ENCODE measurements at places on chromosomes 2 and 18. TPM values are rescaled to one million over a fixed set of nuclear protein-coding genes. Genes with fewer than 3 reads are reported as not detected.

DNA sequence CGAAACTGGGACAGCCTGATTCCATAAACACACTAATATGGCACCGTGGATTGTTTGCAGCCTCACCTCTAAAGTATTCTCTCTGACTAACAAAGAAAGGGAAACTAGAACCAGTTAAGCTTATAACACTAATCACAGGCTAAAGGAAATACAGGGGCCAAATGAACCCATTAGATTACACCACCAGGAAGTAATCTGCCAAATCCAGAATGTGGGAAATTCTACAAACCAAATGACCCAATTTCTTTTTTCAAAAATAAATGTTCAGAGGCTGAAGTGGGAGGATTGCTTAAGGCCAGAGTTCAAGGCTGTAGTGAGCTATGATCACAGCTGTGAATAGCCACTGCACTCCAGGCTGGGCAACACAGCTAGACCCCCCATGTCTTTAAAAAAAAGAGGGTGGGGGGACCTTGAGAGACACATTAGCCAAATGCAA lies 1.5 kb upstream of the MPPE1 start:
- DNase-seq = no peak
- peaks cover 26% of the 10 kb centered on the region for H3K36me3 ChIP-seq
- peaks cover 13% of the 10 kb centered on the region for H3K4me1 ChIP-seq
- no peaks in the 10 kb centered on the region for H3K27me3 ChIP-seq

DNA sequence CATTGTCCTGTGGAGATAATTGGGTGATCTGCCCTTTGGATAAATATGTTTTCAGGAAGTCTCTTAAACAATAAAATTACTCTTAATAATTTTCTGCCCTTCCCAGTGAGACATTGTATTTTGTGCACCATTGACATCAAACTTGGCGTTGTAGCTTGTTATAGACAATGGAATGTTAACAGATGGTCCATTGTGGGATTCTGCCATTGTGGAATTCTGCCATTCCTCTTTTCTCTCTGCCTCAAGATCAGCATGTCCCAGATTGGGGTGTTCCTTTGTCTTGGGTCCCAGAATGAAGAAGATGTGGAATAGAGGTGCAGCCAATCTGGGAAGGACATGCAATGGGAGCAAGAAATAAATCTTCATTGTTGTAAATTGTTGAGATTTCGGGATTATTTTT lies 15.1 kb upstream of the LDAH start:
- no peak overlapping the region for H3K27ac ChIP-seq
- no peak for DNase-seq
- H3K4me1 ChIP-seq = no peaks in the 10 kb centered on the region
- H3K36me3 ChIP-seq = no peaks in the 10 kb centered on the region
- peaks cover 82% of the 10 kb centered on the region for H3K27me3 ChIP-seq
- no peak overlapping the region for H3K4me3 ChIP-seq

DNA sequence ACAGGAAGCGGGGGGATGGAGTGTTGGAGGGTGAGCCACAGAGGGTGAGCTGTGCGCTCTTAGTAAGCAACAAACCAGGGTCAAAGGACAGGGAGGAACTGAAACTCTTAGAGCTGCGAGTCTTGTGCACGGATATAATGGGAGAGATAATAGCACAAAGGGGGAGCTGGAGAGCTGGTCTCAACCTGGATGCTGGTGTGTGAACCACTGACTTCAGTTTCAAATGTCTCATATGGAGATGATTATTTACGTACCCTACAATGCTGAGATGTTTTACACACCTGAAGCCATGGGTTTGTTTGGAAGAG lies 35.9 kb downstream of the PTGR3 start:
- no peak for DNase-seq
- no peaks in the 10 kb centered on the region for H3K36me3 ChIP-seq
- no peak overlapping the region for H3K4me3 ChIP-seq
- no peak overlapping the region for H3K27ac ChIP-seq
- H3K27me3 ChIP-seq = peaks cover 21% of the 10 kb centered on the region

DNA sequence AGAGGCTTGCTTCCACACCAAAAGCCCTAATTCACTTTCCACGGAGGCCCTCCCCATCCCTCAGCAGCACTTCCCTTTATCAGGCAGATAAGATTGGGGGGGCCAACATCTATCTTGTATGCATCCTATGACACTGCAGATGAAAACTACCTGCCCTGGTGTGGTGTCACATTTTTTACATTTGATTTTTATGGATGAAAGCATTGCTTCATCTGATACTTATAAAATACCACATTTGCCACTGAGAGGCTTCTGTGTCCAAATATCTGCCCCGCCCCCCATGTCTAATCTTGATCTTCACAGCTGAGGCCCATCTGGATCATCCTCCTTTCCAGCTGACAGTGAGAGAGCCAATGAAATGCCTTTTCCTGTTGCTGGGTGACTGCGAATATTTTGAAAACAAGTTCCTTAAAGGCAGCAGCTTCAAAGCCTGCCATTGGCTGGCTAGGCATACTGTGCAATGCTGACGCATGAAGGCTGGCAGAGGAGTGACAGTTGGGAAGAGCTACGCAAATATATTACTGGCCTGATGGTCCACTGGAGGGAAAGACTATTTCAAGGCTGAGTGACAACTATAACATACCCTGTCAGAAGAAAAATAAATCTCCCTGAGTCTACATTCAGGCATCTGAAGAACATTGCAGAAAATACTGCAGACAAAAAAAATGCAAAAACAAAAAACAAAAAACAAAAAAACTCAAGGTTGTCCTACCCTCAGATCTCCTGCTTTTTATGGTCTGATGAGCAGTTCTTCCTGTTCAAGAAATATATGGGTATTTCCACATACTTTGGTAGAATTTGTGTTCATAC lies 318.7 kb downstream of the PDE11A start:
- no peak overlapping the region for H3K4me3 ChIP-seq
- no peak overlapping the region for H3K27ac ChIP-seq
- H3K36me3 ChIP-seq = no peaks in the 10 kb centered on the region
- H3K27me3 ChIP-seq = no peaks in the 10 kb centered on the region
- H3K4me1 ChIP-seq = peaks cover 7% of the 10 kb centered on the region

DNA sequence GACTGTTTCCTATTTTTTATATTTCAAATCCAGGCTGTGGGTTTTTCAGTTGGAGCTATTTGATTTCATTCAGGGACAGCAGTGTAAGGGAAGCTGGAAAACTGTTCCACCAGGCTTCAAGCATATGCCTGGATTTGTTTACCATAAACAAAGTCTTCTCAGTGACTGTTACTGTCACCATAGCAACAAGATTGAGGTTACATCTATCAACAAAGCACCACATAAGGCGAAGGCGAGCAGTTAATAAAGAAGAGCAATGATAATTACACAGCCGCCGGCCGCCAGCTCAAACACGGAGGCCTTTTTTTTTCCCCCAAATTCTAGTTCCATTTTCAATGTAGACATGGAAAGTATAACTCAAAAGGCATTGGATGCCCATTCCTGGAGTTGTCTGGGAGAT lies 553.7 kb upstream of the SYT4 start:
- H3K27me3 ChIP-seq = no peaks in the 10 kb centered on the region
- H3K4me3 ChIP-seq = no peak overlapping the region
- no peaks in the 10 kb centered on the region for H3K36me3 ChIP-seq
- H3K4me1 ChIP-seq = no peaks in the 10 kb centered on the region
- H3K27ac ChIP-seq = no peak overlapping the region

- DNase-seq = no peak
- H3K27me3 ChIP-seq = no peaks in the 10 kb centered on the region
- H3K4me1 ChIP-seq = peaks cover 42% of the 10 kb centered on the region
- H3K36me3 ChIP-seq = peaks cover 5% of the 10 kb centered on the region
- H3K27ac ChIP-seq = no peak overlapping the region
- no peak overlapping the region for H3K4me3 ChIP-seq
Observed at GRCh38 chr2:61433606-61434005, 37.3 kb downstream of the USP34 start.

GRCh38 chr2:158651358-158652057 lies 143.6 kb upstream of the DAPL1 start:
- no peaks in the 10 kb centered on the region for H3K4me1 ChIP-seq
- no peak overlapping the region for H3K4me3 ChIP-seq
- DNase-seq = no peak
- H3K27me3 ChIP-seq = no peaks in the 10 kb centered on the region
- peaks cover 21% of the 10 kb centered on the region for H3K36me3 ChIP-seq

GRCh38 chr18:23861805-23862470 lies 152.6 kb upstream of the TTC39C start:
- peak overlapping the region; percentile 75 for H3K27ac ChIP-seq
- no peaks in the 10 kb centered on the region for H3K27me3 ChIP-seq
- DNase-seq = no peak
- peaks cover 15% of the 10 kb centered on the region for H3K36me3 ChIP-seq
- no peak overlapping the region for H3K4me3 ChIP-seq

IL37 gene
- 2.0 TPM for total RNA-seq

KCNS3 gene
- total RNA-seq = 3.5 TPM

SLC5A7 gene
- not detected for total RNA-seq

GCG gene
- not detected for total RNA-seq

Data from Calu3 (cell line).